Stimulated activated CD8-positive, alpha-beta memory T cell treated with anti-CD3 and anti-CD28 coated beads, Interleukin-7, amount 100 ng/mL, for 48 hours (primary cell): ENCODE measurements at places on chromosomes 1 and 21.

DNA sequence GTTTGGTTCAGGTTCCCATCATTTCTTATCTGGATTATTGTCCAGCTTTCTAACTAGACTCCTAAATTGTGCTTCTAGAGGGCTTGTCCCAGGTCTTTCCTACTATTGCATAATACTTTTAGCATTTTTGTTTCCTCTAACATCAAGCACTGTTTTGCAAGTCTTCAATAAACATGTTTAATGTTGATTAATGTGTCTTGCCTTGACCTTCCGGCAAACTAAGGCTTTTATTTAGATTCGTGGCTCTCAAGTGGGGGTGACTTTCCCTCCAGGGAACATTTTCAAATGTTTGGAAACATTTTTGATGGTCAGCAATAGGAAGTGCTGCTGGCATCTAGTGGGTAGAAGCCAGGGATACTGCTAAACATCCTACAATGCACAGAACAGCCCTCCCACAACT lies 90.7 kb downstream of the RPE65 start:
- DNase-seq = no peak

GRCh38 chr1:22884806-22885530 lies 87.7 kb downstream of the LACTBL1 start:
- no peak for DNase-seq

GRCh38 chr1:168235548-168235885 lies 9.7 kb downstream of the SFT2D2 start:
- no peak for DNase-seq

- no peak for DNase-seq
These were observed 97.9 kb downstream of the RIPK4 start for GRCh38 chr21:41668686-41669532.

DNA sequence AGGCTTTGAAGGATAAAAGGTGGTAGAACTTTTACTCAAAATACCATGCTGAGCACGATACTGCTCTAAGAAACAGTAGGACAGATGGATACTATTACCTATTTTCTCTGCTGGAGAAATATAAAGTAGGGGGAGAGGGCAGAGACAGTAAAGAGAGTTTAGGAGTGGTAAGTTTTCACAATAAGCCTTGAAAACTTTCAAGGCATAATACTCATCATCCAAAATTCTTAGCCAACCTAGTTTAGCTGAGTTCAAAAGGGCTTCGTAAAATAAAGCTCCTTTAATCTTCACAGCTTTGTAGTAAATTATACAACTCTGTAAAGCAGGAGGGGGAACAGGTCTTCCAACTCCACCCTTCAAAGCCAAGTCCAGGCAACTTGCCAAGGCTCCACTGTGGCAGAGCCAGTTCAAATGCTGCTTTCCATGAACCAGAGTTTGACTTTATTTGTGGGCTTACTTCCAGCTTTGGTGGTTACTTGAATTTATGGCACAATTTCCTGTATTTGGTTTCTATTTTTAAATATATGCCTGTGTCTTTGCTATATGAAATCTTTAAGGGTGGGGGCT lies 15.5 kb downstream of the TEX38 start:
- no peak for DNase-seq

DNA sequence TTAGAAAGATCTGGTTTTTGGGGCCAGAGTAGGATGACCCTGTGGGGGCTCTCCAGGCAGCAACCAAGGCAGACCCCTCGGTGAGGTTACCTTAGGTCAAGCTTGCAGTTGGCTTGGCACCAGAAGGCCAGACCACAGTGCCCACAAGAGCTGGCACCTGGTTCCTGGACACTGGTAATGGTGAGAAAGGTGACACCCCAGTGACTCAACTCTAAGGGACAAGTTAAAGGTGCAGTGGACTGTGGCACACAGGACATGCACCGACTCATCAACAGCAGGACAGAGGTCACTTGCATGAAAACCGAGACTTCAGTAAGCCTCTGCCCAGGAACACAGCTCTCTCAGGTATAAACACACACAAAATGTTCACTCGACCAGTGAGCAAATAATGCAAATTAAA lies 6.7 kb downstream of the LRRC38 start:
- no peak for DNase-seq
